A549 treated with DMSO at 1 μM for 4 hours (cell line): ENCODE measurements at places on chromosomes 16 and 17. TPM values are rescaled to one million over a fixed set of nuclear protein-coding genes. Genes with fewer than 3 reads are reported as not detected.

The TAC4 gene
- total RNA-seq = not detected in 5 replicates

The TSNAXIP1 gene
- total RNA-seq = 0.32 to 0.56 TPM (median 0.47 TPM) in 5 replicates

The SCGB1C2 gene
- total RNA-seq = not detected in 5 replicates

The RNF157 gene
- 5.7 to 8.7 TPM (median 6.8 TPM) in 5 replicates for total RNA-seq

The ST6GALNAC1 gene
- total RNA-seq = 0.15 to 0.44 TPM (median 0.30 TPM) in 4 of 5 replicates, not detected in the other

The CIBAR2 gene
- total RNA-seq = 0.10 TPM in 1 of 5 replicates, not detected in the others

The MAPK8IP3 gene
- total RNA-seq = 36.1 to 58.0 TPM (median 52.2 TPM) in 5 replicates

The ACSM2A gene
- not detected in 5 replicates for total RNA-seq

The SYCE1L gene
- total RNA-seq = 5.8 to 7.9 TPM (median 6.7 TPM) in 5 replicates

The THOC6 gene
- total RNA-seq = 24.1 to 38.0 TPM (median 33.0 TPM) in 5 replicates

The C17orf50 gene
- 0.16 to 0.30 TPM (median 0.24 TPM) in 5 replicates for total RNA-seq

The CMTM1 gene
- 0.52 to 1.9 TPM (median 1.3 TPM) in 5 replicates for total RNA-seq

The EIF1 gene
- total RNA-seq = 1,132 to 1,691 TPM (median 1,434 TPM) in 5 replicates

The FOXN1 gene
- total RNA-seq = 0.02 to 0.05 TPM (median 0.03 TPM) in 3 of 5 replicates, not detected in the others

The CACNG5 gene
- 0.06 to 0.21 TPM in 2 of 5 replicates, not detected in the others for total RNA-seq

The TM4SF5 gene
- total RNA-seq = 0.31 to 1.2 TPM (median 0.64 TPM) in 5 replicates
